ENCODE measurements at places on chromosomes 2 and 18. TPM values are rescaled to one million over a fixed set of nuclear protein-coding genes. Genes with fewer than 3 reads are reported as not detected.

Gene ZBTB7C
- polyA plus RNA-seq, result 20.6 TPM

Gene SH2D6
- 0.07 TPM for polyA plus RNA-seq

Gene KYNU
- 2.7 TPM for polyA plus RNA-seq

Gene INO80B
- 33.4 TPM for polyA plus RNA-seq

Data from esophagus (tissue), 2 donors.